ENCODE measurements at places on chromosomes 7 and 10.

GRCh38 chr7:100476101-100476780 is 2.8 kb downstream of the TSC22D4 start:
- DNase-seq: no peak

- DNase-seq: peak; percentile 62
Measured at GRCh38 chr7:36651404-36651803, 72.9 kb downstream of the AOAH start.

DNA sequence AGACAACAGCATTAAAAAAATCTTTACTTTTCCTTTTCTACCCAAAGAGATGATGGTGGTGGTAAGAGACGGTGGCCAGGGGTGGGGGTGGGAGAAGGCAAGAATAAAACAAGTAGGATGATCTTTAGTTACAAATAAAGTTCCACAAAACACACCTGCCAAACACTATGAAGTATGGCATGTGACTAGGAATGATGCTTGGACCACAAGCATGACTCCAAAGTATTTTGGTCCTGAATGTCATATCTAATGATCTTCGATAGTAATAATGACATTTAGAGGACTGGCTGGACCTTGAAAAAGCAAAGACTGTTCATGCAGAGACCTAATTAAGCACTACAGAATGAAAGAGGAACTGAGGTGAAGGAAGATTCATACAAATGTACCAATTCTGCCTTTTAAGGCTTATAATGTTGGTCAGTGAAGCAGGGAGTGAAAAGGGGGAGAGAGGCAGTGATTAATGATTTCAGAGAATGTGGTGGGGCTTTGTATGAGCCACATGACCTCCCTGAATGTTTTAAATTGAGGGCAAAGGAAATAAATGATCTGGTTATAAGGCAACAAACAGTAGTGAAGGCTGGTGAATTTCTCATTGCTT is 29.6 kb upstream of the DKK1 start:
- no peak for DNase-seq

DNA sequence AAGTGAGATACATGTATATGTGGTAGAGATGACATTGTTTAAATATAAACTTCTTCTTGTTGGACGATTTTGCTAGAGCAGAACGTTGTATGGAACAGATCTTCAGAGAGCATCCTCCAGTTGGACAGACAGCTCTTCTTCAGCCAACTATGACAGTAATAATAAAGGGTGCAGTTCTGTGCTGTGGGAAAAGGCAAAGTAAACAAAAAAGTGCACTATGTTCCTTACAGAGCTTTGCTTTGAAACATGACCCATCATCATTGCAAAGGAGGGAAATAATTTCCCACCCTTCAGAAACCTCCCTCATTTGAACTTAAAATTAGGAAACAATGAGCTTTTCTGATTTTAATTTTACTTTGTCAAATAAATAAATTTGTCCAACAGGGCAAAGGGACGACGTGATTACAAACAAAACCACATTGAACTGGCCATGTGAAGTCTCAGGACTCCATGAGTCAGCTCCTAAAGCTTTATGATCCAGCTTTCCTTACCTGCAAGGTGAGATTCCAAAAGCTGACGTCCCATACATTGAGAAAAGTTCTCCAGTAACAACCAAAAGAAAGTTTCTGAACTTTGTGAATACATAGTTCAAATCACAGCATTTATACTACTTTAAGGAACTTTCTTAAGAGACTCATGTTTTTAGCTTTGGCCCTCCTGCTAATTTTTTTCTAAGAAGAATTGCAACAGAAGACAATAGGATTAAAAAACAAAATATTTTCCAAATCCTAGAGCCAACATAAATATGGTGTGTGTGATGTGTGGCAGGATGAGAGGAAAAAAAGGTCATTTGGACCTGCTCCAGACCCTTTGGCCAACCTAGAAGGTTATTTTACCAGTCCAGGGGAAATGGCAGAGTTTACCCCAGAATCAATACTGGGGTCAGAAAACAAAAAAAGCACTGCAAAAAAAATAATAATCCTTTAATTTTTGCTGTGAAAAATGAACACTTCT is 565.4 kb upstream of the NRP1 start:
- DNase-seq: no peak

DNA sequence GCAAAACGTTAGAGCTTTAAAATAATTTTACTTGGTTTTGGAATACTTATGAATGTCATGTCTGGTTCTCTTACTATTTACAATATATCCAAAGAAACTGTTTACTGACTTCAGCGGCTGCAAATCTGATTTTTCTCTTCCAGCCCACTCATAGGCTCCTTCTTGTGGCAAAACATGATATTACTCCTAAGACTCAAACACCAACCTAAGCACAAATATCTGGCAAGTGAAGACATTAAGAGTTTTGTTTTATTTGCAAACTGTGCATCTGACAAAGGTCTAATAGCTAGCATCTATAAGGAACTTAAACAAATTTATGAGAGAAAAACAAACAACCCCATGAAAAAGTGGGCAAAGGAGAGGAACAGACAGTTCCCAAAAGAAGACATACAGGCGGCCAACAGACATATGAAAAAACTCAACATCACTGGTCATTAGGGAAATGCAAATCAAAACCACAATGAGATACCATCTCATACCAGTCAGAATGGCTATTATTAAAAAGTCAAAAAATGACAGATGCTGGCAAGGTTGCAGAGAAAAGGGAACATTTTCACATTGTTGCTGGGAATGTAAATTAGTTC is 20.3 kb upstream of the GJC3 start:
- no peak for DNase-seq
